ENCODE measurements at places on chromosomes 4 and X.

DNA sequence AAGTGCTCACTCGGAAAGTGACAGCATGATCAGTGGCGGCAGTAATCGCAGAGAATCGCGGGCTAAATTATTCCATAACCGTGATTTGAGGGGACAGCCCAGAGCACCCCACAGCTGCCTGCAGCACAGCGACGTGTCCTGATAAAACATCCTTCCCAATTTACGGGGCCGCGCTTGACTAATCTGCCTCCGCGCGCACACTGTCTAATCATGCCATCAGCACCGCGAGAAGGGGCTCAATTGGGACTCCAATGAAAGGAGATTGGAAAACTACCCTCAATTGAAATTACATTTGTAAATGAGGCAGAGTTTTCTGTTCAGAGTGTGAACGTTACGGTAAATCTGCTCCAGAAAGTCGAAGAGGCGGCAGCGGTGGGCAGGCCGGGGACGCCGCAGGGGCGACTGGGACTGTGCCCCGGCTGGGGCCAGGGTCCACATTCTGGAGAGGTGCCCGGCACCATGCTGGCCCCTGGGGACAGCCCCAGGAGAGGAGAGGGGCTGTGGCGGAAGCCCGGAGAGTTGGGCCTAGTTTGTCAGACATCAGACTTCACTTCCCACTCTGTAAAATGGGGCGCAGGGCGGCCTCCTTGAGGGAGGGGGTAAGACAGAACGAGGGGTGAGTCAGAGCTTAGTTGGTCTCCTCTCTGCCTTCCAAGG is 107.7 kb downstream of the FAM53A start:
- DNase-seq = no peak

DNA sequence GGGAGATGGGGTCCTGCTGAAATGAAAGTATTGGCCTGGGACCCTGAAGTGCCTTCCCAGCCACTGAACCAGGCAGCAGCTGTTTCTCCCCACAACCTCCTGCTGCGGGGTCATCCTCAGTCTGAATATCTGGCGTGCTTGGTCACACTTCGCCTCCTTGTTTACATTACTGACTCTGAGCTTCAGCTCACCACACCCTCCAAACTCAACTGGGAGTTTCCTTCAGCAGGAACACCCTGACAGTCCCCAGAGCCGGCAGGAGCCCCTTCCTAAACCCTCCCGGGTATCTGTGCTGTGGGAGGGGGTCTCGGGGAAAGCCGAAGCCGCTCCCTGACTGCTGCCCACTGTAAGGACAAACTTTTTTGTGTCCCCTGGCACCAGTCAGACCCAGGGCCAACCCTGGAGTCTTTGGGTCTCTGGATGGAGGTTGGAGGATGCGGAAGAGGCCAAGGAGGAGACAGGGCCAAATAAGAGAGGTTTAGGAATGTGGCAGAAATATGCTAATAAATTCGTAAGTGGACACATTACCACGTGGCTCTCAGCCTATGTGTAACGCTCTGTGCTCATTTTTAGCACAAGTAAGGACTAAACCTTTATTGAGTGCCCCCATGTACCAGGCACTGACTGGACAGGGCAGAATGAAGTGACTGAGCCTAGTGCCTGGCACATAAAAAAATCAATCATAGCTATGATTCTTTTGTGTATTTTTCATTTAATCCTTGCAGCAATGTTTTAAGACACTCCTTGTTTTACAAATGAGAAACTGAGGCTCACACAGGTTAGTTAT is 20.7 kb downstream of the FHDC1 start:
- DNase-seq = no peak

GRCh38 chrX:118286066-118286762 is 59.7 kb upstream of the WDR44 start:
- no peak for DNase-seq

GRCh38 chr4:139316733-139317132 is 14.5 kb upstream of the NDUFC1 start:
- no peak for DNase-seq

GRCh38 chrX:26376037-26376708 is 160.2 kb downstream of the MAGEB5 start:
- no peak for DNase-seq

DNA sequence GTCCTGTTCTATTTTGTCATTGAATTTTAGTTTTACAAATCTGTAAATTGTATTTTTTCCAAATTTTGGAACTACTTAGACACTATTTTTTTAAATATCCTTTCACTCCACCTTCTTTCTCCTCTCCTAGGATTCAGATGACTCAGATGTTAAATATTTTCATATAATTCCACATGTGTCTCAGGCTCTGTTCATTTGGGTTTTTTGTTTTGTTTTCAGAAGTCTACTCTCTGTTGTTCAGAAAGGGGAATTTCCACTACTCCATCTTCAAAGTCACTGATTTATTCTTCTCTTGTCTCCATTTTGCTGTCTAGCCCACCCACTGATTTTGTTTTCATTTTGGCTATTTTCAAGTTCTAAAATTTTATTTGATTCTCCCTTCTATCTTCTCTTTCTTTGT is 264.0 kb upstream of the SLIT2 start:
- DNase-seq = no peak

- DNase-seq = peak; percentile 27
These were observed 12.1 kb downstream of the APLN start for GRCh38 chrX:129642641-129643040.

GRCh38 chrX:23332101-23332887 is 2.4 kb upstream of the PTCHD1 start:
- DNase-seq = no peak

- no peak for DNase-seq
These were observed 15.8 kb upstream of the LDB2 start for GRCh38 chr4:16914208-16914607.

DNA sequence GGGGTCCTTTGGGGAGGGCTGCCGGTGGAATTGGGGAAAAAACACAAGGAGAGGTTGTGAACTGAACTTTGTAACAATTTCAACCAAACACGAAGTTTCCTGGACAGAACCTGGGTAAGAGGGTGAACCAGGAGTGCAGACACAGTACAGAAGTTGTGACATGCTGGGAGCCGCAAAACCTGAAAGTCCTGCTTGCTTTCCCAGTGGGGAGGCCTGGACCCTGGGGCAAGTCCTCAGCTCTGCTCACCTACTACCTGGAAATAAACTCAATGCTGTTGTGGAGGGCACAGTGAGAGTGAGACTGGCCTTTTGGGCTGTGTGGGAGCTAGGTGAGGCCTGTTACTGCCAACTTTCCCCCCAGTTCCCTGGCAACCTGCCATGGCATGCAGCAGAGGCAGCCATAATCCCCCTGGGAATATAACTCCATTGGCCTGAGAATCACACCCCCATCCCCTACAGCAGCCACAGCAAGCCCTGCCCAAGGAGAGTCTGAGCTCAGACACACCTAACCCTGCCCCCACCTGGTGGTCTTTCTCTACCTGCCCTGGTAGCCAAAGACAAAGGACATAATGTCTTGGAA is 162.8 kb downstream of the THOC2 start:
- DNase-seq = no peak

DNA sequence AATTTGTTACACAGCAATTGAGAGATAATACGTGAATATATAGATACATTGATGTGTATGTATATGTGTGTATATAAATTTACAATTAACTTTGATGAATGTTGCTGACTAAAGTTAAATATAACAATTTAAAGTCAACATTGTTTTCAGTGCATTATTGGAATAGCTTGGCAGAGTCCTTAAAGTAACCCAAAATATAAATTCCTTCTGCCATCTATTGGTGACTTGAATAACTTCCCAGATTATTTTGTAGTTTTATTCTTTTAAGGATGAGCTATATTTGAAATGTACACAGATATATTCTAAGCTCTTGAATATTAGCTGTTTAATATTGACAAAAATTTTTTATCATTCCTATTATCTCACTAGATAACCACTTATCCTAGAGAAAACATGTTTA is 298.2 kb upstream of the FSTL5 start:
- DNase-seq = no peak

DNA sequence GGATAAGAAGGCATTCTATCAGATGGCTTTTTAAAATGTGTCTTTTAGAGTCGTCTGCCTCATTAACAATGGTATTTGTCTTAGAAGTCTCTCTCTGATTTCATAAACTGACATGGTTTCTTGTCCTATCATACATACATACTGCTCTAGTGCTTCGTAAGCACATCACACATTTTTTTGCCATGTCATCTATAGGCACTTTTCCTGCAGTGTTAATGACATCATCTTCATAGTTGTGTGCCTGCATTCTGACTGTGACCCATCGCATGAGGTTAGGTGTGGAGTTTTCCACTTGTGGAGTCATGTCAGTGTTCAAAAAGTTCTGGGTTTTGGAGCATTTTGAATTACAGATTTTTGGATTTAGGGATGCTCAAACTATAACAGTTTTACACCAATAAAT is 361.6 kb upstream of the SPOCK3 start:
- DNase-seq = no peak

DNA sequence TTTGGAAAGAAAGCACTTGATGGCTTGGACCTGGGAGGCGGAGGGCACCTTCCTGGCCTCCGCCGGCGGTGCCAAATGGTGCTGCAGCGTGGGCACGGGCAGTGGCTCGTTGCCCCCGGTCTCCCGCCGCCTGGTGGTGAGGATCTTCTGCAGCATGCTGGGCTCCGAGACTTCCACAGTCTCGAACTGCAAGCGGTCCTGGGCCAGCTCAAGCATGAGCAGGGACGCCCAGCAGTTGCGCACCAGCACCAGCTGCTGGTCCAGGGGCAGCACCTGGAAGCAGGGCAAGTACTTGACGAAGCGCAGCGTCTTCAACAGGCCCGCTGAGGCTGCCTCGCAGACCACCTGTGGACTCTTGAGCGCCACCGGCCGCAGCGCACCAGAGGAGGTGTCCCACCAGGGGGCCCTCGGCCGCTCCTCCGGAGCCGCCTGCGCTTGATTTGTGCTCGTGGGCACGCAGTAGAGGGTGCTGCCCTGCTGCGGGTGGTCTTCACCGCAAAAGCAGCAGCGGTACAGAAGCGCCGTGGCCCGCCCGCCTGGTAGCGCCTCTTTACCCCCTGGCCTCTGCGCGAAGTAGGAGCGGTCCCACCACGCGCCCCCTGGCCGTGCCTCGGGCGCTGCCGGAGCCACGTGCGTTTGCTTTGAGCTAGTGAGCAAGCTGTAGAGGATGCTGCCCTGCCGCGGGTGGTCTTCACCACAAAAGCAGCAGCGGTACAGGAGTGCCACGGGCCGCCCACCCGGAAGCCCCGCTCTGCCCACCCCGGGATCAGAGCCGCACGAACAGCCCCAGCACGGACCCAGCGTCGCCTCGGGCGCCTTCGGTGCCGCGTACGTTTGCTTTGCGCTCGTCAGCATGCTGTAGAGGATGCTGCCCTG is 689 bp downstream of the NR0B1 start:
- DNase-seq = no peak

DNA sequence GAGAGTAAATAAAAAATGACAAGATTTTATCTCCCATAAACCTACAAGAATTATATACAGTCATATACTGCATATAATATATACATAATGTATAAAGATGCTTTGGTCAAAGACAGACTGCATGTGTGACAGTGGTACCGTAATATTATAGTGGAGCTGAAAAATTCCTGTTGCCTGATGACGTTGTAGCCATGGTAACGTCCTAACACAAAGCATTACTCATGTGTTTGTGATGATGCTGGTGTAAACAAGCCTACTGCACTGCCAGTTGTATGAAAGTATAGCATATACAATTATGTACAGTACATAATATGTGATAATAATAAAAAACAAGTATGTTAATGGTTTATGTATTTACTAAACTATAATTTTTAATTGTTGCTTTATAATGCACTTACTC is 245.2 kb upstream of the CENPE start:
- DNase-seq = no peak

DNA sequence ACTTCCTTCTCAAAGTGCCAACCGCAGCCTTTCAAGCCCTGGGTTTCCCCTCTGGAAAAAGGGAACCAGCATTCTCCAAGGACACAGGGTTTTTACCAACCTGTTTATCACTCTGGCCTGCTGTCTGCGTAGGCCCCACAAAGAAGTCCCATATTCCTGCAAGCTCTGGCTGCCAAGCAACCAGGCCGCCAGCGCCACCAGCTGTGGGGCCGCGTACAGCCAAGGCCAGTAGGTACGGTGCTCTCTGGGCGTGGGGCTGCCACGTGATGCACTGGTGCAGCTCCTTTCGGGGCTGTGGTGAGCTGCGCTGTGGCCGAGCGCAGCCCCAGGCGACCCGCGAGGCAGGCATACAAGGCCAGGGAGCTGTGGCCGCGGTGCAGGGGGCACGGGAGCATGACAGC is 22.1 kb downstream of the LUZP4 start:
- DNase-seq = no peak

DNA sequence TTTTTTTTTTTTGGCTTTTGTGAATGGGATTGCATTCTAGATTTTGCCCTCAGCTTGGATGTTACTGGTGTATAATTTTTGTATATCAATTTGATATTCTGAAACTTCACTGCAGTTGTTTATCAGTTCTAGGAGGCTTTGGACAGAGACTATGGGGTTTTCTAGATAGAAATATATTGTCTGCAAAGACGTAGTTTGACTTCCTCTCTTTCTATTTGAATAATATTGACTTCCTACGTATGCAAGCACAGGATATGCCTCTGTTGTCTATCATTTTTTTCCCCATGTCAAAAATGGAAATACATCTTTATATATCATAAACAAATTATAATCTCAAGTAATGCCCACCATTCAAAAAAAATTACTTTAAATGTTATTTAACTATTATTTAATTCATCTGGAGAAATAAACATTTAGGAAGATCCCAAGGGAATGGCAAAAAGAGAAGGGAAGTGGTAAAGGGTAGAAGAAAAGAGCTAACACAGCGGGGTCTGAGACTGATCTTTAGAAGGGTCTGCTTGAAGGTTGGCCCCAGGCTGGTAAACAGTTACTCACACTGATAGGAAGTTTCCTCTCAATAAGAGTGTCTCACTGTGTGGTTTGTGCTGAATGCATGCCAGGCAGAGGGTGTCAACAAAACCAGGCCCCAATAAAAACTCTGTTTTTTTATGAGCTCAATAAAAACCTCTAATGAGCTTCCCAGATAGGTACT is 35.7 kb downstream of the ZNF518B start:
- no peak for DNase-seq

DNA sequence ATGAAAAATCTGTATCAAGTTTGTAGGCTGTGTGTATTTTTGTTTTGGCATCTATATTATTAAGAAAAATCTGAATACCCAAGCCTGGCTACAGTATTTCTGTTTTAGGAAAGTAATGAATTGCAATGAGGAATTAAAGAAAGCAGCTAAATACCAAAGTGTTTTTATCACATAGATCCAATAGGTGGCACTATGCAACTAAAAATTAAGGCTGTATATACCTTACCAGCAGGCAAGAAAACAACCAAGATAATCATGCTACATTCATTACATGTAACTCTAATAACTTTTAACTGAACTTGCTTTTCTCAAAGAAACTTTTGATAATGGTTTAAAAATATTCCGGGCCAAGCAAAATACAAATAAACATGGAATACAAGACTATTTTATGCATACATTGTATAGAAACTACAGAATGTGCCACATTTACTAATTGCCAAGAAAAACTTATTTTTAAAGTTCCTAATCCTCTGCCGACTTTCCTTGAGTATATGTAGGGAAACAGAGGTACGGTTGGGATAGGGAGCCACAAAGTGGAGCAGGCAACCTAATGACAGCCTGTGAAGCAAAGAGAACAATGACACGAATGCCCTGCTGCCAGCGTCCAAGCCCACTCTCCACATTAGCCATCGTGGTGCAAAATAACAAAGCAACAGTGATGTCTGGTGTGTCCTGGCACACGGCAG is 63.7 kb downstream of the SEC24D start:
- DNase-seq = no peak
